ENCODE measurements at places on chromosomes 4 and X.

DNA sequence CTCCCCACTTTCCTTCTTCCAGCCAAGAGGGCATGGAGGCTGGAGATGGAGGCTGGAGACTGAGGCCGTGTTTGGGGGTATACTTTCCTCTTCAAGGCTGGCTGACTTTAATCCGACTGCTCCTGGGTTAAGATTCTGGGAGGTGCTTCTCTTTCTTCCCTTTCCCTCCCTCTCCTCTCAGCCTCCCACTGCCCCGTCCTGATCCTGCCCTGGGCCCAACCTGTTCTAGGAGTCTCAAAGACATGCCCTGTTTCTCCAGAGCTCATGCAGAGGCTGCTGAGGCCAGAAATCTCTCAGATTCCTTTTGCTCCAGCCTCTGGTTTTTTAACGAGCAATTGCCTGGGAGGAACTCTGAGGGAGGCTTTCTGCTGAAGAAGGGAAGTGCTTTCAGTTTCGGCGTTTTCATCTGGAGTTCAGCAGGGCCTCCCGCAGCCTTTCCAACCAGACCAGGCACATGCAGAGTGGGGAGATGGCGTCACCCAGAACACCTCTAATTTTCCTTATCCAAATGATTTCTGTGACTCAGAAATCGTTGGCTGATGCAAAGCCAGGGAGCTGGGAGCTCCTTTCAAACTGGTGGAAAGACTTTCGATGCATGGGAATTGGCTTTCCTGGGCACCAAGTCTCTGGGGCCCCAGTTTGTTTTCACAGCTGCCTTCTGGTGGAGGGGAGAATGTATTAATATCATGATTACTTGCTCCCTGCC lies 34.5 kb upstream of the FAM9C start:
- DNase-seq: no peak

GRCh38 chrX:39152106-39152649 lies 350.9 kb downstream of the MID1IP1 start:
- no peak for DNase-seq

- no peak for DNase-seq
These were observed 16.8 kb upstream of the AMOT start for GRCh38 chrX:112857478-112857878.

DNA sequence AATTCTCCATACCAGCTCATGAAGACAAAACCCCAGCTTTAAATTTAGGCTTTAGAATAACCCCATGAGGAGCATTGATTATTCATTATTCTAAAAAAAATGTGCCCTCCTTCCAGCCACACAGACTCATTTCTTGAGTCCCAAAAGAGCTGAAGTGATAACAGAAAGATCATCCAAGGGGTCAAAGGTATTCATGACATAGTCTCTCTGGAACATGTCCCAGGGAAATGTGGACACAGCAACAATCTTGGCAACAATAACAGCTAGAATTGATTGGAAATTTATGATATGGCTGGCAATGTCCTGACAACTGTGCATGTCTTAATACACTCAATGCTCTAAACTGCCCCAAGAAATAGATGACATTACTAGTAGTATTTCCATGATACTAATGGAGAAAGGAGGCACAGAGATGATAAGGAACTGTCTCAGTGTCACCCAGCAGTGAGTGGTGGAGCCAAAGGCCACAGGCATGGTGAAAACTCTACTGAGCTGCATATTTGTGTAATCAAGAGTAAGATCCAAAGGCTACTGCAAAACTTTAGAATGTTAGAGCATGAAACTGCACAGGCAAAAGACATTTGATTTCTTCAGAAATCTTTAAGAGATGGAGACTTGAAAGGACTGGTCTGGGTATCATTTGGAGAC lies 37.3 kb upstream of the XAGE1B start:
- DNase-seq: no peak

DNA sequence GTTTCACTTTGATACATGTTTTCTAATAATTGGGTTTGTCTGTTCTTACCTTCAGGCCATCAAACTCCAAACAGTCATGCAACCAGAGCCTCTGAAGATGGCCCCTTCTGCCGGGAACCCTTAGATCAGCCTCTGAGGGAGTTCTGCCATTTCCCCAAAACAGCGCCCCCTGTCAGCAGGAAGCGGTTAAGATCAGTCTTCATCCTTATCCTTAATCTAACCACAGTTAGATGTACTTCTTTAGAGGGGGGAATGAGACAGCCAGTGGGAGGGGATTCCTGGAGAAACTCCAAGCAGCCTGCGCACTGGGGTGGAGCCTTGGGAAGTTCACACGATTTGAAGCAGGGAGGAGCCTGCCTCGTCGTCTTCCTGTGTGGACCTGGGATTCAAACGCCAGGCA lies 185.4 kb downstream of the INPP4B start:
- no peak for DNase-seq

- DNase-seq: no peak
These were observed 9.3 kb downstream of the CETN2 start for GRCh38 chrX:152821145-152821765.

- no peak for DNase-seq
These were observed 22.6 kb downstream of the IRF2 start for GRCh38 chr4:184451726-184452125.

- no peak for DNase-seq
These were observed 5.3 kb upstream of the FHIP1A start for GRCh38 chr4:151403656-151404055.

DNA sequence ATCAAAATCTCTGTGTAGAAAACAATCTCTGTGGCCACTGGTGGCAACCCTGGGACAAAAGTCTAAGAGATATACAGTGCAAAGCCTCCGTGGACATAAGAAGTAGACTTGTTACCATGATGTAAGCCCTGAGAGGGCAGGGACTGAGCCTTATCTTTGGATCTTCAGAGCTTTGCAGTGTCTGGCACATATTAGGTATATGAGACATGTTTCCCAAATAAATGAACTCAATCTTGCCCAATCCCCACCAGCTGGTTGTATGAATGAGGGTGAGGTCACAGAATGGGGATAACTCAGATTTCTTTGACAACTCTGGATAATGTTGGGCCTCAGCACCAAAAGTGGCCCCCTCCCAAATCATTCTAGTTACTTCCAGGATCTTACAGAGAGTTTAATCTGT lies 511.4 kb upstream of the DIPK2B start:
- DNase-seq: no peak

- no peak for DNase-seq
These were observed 151.9 kb downstream of the AFAP1 start for GRCh38 chr4:7787681-7788141.

GRCh38 chr4:88035292-88035691 lies 27.9 kb downstream of the PKD2 start:
- DNase-seq: no peak

GRCh38 chr4:11624370-11624769 lies 195.7 kb upstream of the HS3ST1 start:
- no peak for DNase-seq

GRCh38 chrX:118723376-118723775 lies 4.0 kb upstream of the IL13RA1 start:
- DNase-seq: no peak

DNA sequence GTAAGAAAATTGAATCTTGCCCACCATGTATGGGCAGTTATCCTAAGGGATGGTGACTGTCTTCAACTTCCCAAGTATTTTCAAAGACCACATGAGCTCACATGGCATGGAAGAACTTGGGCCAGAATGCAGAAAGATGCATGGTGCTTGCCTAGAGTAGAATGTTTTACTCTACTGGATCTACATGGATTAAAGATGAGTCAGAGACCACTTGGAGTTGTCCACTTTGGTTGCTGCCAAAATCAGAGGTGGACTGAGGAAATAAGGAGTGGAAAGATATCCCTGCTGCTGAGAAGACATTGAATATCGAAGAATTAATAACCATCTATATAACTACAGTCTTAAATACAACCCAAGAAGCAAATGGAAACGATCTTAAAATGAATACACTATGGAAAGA lies 498.1 kb downstream of the NLGN4X start:
- DNase-seq: no peak

All from vagina (tissue), 2 donors.